ENCODE measurements at places on chromosomes 2 and 18. TPM values are rescaled to one million over a fixed set of nuclear protein-coding genes. Genes with fewer than 3 reads are reported as not detected.

- no peak for DNase-seq
Observed at GRCh38 chr18:70195852-70196434, 9.5 kb downstream of the RTTN start.

Gene CENPA
- total RNA-seq, result 58.7 TPM

Gene ALPP
- total RNA-seq, result not detected

Gene SLC4A3
- total RNA-seq, result not detected

Gene UGT1A10
- total RNA-seq, result not detected

All from activated CD8-positive, alpha-beta memory T cell treated with anti-CD3 and anti-CD28 coated beads, Interleukin-2, amount 10 ng/mL, durations not matched to agents 7 days and 5 days (primary cell).